ENCODE measurements at places on chromosomes 12 and 14.

DNA sequence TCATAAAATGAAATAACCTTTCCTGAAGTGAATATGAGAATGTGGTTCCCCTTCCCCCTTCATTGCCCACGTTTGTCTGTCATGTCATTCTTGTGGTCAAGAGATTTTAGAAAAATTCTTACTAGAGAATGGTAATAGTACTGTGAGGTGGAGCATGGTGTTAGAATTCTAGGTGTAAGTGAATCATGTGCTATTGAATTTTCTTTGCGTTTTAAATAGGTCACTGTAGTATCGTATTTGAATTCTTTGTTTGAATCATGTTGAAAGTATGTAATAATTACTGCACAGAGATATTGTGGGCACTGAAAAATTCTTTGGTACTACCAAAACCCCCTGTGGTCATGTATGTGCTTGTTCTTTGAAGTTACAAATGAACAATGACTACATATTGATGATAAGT, 49.9 kb downstream of the FUT8 start:
- no peak for DNase-seq

DNA sequence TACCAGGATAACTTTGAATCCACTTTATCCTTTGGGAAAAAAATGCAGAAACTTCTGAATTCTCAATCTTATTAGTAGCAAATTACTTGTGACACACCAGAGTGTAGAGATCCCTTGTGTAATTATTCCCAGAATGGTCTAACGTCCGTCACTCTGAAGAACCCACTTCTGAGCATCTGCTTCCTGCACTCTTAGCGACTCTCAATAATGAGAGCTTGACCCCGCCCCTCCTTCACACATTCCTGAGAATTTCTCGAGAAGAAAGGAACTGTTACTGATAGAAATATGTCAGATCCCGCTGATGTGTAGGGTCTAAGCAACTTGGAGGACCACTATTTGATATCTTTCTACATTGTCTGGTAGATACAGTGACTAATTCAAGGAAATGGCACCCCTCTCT, 218.3 kb upstream of the PDZRN4 start:
- no peak for DNase-seq

DNA sequence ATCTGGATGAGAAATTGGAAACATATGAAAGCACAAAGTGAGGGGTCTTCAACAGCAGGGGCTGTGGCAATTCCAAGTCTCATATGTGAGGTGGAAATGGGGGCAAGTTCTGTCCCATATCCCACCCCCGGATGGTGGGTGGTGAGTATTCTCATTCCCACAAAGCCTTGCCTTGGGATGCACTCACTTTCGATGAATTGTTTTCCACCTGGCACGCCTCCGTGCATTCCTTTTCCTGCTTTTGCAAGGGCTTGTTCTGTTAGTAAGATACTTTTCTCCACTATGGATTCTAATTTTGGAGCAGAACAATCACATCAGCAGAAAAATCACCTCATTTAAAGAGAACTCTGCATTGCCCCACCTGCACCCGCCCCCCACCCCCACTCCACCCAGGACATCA, 3.1 kb downstream of the LACRT start:
- DNase-seq, result no peak

GRCh38 chr14:80609055-80609454, 332.5 kb downstream of the CEP128 start:
- no peak for DNase-seq

GRCh38 chr12:93530358-93530757, 42.1 kb upstream of the SOCS2 start:
- no peak for DNase-seq

DNA sequence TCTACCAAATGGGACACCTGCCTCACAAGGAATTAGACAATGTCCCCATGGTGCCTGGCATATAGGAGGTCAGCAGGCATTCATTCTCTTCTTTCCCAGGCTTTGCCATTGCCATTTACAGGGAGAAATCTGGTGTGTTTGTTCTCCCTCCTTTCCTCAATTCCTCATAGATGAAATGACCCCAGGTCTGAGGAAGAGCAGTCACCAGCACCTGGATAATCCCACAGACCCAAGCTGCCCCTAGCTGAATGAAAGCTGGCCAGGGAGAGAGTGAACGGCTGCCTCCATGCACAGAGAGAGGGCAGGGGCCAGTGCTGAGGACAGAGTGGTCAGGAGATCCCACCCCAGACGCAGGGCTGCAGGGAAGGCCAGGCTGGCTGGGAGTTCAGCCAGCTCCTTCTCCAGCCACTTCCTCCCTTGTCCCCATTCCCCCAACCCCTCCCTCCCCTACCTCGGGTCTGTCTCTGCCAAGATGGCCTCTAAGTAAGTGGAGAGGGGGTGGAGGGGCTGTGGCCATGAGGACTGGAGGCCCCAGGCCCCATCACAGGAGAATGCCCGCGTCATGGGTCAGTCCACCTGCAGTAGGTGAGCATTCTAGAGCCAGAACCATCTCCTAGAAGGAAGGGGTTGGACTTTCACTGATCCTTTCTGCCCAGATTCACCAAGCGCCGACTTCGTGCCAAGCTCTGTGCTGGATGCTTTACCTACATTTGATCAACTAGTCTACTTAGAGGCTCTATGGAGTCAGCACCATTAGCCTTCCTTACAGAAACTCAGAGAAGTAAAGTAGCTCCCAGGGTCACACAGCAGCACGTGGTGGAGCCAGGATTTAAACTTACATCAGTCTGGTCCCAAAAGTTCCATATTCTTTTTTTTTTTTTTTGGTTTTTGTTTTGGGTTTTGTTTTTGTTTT, 2.0 kb upstream of the KRT4 start:
- no peak for DNase-seq

DNA sequence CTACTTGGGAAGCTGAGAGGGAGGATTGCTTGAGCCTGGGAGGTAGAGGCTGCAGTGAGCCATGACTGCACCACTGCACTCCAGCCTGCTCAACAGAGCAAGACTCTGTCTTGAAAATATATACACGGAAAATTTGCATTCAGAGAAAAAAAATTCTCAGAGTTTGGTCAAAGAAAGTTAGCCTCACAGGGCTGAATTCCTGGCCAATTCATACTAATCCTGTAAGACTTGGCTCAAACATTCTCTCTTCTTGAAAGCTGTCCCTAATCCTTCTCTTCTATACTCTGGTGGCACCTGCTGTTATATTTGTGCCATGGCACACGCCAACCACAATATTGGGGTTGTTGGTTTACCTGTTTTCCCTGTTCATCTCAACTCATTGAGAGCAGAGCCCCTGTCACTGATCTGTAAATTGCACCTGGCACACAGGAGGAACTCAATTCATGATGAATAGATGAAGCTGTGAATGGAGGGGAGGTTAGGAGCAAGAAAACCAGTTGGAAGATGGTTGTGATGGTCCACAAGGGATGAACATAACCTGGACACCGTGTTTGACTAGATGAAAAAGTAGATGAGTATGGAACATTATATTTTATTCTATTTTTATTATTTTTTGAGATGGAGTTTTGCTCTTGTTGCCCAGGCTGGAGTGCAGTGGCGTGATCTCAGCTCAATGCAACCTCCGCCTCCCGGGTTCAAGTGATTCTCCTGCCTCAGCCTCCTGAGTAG, 36.8 kb upstream of the SPTSSA start:
- DNase-seq, result no peak

Measured in stimulated activated CD8-positive, alpha-beta memory T cell treated with anti-CD3 and anti-CD28 coated beads, Interleukin-15, amount 100 ng/mL, for 4 hours (primary cell).